Lower leg skin (tissue), 4 donors: ENCODE measurements at places on chromosomes 13 and 19. TPM values are rescaled to one million over a fixed set of nuclear protein-coding genes. Genes with fewer than 3 reads are reported as not detected.

DNA sequence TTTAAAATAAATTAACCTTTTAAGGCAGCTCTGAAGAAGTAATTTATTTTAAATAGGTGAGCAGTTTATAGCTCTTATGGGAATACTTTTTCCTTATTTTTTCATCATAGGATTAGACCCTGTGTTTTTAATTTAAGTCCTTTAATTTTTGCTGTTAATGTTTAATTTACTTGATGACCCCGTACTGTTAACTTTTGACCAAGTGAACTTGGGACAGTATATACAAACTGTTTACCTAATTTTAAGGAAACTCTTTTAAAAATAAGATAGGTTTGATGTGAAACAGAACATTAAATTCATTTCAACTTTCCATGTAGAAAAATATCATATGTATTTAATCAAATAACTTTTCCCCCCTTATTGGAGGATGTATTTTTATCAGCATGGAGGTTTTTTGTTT, 74.4 kb downstream of the KCNRG start:
- DNase-seq: no peak

DNA sequence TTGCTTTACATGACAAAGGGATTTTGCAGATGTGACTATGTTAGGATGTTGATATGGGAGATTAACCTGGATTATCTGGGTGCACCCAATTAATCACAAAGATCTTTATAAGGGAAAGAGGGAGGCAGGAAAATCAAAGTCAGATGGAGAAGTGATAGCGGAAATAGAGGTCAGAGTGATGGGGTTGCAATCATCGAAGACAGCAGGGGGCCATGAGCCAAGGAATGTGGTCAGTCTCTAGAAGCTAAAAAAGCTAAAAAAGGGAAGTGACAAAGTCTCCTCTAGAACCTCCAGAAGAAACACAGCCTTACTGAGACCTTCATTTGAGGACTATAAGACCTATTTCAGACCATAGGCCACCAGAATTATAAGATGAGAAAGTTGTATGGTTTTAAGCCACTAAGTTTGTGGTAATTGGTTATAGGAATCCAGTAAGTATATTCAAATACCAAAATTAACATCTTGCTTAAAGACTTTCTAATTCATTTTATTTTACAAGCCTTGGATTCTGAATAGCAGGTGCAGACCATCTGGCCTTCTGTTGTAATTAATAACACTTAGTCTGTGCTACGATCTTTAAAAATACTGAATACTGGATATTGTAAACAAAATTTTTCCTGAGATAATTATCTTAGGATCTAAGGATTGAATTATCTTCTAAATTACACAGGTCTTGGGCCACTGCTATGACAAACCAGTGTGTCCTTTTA, 493.4 kb upstream of the PCDH20 start:
- DNase-seq: no peak

DNA sequence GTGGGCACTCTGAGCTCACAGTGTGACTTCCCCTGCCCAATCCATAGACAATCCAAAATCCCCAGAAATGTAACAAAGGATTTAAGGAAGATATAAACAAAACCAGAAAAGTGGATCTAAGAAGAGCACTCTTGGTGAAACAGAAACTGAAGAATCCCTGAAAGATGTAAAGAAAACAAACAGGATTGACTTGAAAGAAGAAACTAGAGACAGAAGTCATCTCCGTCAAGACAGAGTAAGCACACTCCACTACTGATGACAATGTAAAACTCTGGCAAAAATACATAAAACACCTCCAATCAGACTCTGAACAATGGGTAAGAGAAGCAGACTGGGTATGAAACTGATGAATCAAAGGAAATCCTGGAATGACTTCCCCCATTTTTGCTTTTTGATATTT, 13.5 kb downstream of the TUBGCP3 start:
- no peak for DNase-seq

DNA sequence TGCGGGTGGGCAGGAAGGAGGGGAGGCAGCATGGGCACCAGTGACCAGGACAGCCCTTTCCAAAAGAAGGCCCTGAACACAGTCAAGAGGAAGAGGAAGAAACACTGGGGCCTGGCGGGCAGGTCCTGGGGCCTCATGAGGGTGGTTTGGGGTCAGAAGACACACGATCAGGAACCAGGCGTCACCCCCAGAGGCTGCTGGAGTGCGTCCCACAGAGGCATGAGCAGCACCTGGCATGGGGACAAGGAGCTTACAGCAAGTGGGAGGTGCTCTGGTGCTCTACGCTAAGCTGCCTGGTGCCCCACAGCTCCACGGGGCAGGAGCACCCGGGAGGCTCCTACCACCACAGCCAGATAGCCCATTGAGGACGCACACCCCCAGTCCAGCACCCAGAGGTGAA, 20.0 kb downstream of the ELL start:
- no peak for DNase-seq

DNA sequence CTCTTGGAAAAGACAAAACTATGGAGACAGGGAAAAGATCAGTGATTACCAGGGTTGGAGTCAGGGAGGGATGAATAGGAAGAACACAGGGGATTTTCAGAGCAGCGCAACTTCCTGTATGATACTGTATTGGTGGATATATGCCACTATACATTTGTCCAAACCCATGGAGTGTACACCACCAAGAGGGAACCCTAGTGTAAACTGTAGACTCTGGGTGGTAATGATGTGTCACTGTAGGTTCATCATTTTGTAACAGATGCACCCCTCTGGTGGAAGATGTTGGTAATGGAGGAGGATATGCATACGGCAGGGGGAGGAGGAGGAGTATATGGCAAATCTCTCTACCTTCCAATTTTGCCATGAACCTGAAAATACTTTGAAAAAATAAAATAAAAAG, 68.1 kb downstream of the UFM1 start:
- DNase-seq: no peak

DNA sequence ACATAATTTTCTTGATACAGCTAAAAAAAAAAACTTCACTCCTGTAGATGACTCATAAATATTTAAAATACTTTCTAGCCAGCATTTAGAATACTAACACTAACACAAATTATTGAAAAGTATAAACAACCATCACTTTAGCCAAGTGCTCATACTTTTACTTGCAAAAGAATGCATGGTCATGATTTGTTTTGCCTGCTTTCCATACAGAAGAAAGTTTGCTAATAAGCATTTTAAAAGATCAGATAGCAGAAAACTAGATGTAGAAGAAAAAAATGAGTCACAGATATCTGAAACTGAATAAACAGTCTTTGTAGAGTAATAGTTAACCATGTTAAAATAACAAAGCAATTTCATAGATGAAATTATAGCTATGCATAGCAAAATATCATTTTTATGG, 2280.4 kb upstream of the PCDH20 start:
- no peak for DNase-seq

DNA sequence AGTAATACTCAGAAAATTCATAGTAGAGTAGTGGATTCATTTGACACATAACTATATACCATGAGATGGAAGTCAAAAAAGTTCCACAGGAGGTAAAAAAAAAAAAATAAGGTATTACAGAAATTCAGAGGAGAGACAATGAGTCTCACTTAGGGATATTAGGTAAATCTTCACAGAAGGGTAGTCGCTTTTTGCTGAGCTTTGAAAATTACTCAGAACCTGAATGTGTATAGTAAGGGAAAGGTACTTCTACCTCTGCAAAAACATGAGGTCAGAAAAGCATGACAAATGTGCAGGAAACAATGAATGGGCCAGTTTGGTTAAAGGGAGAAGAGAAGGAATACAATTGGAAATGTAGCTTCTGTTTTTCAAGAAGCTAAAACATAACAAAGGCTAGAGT, 250.6 kb downstream of the ITGBL1 start:
- no peak for DNase-seq

Gene CYP2F1
- total RNA-seq: not detected

Gene KIR3DL1
- not detected for total RNA-seq
